Posterior cingulate gyrus (tissue), 11 donors: ENCODE measurements at places on chromosomes 2 and 18.

DNA sequence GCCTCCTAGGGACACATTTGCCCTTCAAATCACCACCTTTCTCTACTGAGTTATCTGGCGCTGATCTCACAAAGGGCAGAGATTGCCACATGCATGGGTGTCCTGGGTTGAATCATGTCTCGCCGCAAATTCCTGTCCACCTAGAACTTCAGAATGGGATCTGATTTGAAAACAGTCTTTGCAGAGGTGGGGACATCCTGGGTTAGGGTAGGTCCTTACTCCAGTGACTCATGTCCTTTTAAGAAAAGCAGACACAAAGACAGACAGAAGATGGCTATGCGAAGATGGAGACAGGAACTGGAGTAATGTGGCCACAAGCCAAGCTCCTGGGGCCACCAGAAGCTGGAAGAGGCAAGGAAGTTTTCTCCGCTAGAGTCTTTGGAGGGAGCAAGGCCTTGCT, 197.4 kb upstream of the SMIM21 start:
- no peak for DNase-seq

DNA sequence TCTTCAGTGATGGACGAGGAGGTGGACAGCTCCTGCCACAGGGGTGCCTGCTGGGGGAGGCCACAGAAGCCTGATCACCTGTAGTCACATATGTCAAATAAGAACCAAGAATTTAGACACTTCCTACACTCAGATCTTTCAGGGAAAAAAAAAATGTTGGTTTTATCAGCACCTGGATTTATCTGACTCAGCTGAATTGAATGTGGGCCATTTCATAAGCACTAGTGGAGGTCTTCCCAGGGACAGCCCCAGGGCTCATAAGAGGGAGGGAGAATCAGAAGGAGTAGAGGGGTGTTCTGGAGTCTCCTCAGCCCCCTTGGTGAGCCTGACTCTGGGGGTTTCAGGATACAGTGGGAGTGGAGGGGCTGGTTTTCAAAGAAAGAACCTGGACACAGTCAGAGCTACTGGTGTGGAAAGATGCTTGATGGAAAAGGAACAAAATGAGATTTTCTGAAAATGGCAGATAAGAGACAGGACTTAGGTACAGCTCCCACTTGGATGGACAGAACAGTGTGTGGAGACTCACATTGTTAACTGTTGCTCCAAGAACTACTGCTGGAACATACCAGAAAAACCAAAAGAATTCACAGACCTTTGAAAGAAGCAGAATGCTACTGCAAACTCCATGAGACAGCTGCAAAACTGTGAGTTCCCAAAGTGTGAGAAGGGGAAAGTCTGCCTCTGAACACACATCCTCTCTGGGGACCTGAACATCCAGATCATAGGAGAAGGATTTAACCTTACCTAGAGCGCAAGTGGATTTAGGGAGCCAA, 45.4 kb downstream of the LCT start:
- DNase-seq, result no peak

- DNase-seq, result no peak
These were observed 6.0 kb downstream of the CIAO1 start for GRCh38 chr2:96271995-96272394.

GRCh38 chr2:72583376-72583775, 242.5 kb downstream of the EXOC6B start:
- no peak for DNase-seq

DNA sequence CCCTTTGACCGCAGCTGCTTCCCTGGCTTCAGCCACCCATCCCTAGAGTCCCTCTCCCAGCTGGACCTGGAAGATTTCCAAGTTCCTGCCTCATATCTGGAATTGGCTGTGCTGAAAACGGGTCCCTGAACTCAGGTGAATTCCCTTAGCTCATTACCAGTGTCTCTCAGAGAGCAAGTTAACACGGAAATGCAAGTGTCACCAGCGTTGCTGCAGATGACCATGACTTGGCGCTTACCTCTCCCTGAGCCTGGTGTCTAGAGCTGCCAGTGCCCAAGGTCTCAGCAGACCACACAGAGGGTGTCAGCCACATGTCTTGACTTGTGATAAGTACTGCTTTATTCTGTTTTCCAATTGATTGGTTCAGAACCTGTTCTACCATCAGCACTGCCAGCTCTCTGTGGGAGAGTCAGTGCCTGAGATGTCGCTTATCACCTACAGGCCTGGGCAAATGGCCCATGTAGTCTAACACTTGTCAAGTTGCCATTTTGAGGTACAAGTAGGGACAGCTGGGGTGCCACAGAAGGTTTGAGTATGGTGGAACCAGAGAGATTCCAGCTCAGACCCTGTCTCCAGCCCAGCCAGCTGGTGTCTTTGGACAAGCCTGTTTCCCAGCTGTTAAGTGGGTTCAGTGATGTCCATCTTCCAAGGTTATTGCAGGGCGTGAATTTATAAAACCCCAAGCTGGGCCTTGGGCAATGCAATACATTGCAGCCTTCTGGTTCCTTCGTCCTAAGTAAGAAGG, 48.7 kb downstream of the LYPD1 start:
- DNase-seq, result no peak

DNA sequence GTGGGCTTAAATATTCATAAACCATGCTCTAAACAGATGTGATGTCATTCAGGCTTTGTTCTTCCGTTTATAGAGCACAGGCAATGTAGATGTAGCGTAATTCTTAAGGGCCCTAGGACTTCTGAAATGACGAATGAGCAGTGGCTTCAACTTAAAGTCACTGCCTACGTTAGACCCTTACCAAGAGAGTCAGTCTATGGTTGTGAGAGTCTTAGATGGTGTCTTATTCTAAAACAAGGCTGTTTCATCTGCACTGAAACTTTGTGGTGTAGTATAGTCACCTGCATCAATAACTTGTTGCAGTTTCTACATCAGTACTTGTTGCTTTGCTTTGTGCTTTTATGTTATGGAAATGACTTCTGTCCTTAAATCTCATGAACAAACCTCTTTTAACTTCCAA, 56.0 kb downstream of the PIK3C3 start:
- DNase-seq, result no peak

GRCh38 chr2:220891405-220891804, 680.7 kb downstream of the EPHA4 start:
- DNase-seq, result no peak

DNA sequence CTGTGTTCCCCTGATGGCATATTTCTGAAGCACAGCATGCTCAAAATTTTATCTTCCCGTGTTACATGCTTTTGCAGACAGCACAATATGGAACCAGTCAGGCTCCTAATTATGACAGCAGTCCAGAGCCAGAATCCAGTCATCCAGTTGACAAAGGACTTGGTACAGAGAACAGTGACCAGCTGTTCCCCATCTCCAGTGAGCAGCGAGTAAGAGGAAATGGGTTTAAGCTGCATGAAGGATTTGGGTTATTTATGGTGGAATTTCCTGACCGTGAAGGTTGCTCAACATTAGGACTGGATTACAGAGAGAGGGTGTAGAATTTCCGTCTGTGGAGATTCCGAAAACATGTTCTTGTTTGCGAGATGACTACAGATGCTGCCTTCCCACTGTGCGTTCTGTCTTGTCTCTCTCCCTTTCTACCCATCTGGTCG, 24.4 kb downstream of the SGPP2 start:
- no peak for DNase-seq

GRCh38 chr2:202721621-202722020, 86.9 kb downstream of the FAM117B start:
- DNase-seq, result no peak

DNA sequence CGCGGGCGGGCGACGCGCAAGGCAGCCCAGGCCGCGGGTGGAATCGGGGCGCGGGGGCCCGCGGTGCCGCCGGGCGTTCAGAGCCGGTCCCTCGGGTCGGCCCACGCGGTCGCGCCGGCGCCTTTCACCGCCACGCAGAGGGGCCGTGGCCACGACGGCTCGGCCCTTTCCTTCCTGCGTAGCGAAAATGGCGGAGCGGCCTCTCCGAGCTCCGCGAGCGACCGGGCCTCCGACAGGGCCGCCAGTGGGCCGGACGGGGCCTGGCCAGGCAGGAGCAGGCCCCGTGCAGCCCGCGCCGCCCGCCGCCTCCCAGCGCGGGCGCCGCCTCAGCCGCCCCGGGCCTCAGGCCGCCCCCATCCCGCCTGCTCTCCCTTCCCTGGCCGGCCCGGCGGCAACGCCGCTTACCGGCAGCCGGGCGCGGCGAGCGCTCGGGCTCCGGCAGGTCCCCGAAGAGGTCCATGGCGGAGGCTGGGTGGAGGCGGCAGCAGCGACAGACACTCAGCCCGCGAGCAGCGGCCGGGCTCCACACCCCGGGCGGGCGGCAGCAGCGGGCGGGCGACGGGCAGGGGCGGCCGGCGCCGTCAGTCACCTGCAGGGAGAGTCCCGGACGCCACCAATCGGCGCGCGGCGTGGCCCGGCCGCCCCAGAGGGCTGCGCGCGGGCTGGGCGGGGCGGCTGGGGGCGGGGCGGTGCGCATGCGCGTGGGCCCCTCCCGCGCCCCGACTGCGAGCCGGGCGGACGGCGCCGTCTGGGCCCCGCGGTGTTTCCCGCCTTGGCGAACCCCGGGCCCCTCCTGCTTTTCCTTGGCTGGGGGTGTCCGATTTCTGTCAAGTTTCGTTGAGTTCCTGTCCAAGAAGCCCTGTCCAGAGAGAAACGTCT, at the start of gene ILKAP:
Gene ILKAP (minus strand): TSS at position 602 of the 879 bp plus-strand sequence. CDS start 142 bp downstream, at position 460.
- peak; percentile 92 for DNase-seq

GRCh38 chr18:27017901-27018500, 152.5 kb upstream of the AQP4 start:
- no peak for DNase-seq

GRCh38 chr2:126990605-126991532, 92.2 kb downstream of the TEX51 start:
- no peak for DNase-seq

GRCh38 chr2:222897898-222898297, 37.1 kb downstream of the ACSL3 start:
- DNase-seq, result no peak

GRCh38 chr18:44835703-44836102, 155.0 kb downstream of the SETBP1 start:
- DNase-seq, result no peak

DNA sequence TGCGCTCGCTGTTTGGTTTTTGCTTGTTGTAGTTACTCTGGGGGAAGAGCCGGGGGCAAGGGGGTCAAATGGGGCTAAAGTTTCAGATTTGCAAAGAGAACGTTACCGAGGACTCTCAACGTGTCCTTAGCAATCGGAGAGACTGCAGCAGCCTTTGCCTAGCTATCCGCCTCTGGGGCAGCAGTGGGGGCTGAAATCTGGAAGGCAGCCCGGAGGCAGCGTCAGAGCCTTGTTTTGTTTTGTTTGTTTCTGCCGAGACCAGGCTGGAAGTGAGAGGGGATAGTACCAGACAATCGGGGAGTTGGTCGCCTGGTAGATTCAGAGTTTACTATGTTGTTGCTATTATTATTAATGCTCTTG, 1.2 kb downstream of the CDH20 start:
- DNase-seq, result peak; percentile 89

DNA sequence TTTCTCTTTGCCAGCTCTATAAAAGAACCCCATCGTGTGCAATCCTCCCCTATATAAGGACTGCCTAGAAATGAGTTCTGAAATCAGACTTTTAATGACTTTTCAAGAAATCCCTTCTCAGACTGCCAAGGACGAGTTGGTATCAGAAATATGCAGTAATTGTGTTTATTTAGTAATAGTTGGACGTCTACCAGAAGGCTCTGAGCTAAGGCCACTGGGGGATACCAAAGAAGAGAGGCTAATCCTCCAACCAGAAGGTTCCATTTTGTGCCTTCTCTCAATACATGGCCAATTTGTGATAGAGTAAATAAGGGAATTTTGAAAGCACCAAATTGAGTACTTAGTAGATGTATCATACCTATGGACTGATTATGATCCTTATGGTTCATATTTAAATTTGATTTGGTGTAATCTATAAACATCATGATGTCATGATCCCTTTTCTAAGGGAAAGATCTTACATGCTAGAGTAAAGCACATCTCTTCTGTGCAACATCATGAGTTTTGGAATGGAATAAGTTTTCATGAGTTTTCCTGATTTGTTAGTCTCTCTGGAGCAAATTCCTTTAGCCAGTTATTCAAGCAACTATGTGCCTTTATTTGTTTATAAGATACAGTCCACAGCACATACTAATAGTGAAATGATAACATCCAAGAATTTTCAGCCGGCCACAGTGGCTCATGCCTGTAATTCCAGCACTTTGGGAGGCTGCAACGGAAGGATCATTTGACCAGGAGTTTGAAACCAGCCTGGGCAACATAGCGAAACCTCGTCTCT, 82.2 kb upstream of the LTBP1 start:
- DNase-seq, result no peak

- DNase-seq, result no peak
These were observed 954.8 kb upstream of the DDX18 start for GRCh38 chr2:116859708-116860107.

- no peak for DNase-seq
These were observed 41.9 kb downstream of the TMEM247 start for GRCh38 chr2:46521215-46521683.

GRCh38 chr2:222525811-222526210, 101.5 kb downstream of the SGPP2 start:
- DNase-seq, result no peak

GRCh38 chr18:24482821-24483220, 22.4 kb downstream of the HRH4 start:
- no peak for DNase-seq

DNA sequence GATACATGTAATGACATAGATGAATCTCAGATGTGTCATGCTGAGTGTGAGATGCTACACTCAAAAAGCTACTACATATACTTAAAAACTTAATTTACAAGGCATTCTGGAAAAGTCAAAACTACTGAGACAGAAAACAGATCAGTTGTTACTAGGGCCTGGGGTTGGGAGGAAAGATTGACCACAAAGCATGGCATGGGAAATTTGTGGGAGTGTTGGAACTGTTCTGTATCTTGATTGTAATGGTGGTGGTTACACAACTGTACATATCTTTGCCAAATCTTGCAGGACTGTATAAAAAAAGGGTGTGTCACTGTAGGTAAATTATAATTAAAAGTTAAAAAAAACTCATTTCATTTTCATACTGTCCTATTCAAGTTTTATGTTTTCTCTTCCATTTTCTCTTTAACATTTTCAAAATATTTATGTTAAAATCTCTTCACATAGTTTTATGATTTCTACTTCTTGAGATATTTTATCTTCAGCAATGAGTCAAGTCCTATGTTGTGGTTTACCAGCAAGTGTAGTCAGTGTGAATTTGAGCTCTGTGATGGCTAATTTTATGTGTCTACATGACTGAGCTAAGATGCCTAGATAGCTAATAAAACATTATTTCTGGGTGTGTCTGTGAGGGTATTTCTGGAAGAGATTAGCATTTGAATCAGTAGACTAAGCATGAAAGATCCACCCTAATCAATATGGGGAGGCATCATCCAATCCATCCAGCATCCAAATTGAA, 58.6 kb upstream of the VRK2 start:
- DNase-seq, result no peak

DNA sequence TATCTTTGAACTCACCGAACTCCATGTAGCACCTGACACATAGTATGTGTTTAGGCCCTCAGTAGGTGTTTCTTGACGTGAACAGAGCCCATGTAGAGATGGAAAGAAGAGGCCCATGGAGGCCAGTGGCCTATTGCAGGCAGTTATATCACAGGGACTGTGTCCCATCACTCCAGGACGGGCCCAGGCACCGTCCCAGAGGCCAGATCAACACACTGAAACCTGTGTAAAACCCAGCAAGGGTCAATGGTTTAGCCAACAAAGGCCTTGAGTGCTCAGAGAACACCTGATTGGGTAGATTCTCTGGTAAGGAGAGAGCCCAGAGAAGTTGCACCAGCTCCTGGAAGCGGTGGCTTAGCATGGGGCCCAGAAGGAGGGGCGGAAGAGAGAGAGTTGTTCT, 82.8 kb downstream of the INHBB start:
- DNase-seq, result no peak
